Immature natural killer cell (primary cell): ENCODE measurements at places on chromosomes 3 and 15. TPM values are rescaled to one million over a fixed set of nuclear protein-coding genes. Genes with fewer than 3 reads are reported as not detected.

Gene ITIH1
- not detected for polyA plus RNA-seq

- no peak overlapping the region for H3K27ac ChIP-seq
- H3K36me3 ChIP-seq: no peaks in the 10 kb centered on the region
- H3K27me3 ChIP-seq: no peaks in the 10 kb centered on the region
- no peak overlapping the region for H3K4me3 ChIP-seq
These were observed 21.3 kb upstream of the CAV3 start for GRCh38 chr3:8712045-8712907.

- no peak overlapping the region for H3K4me3 ChIP-seq
- DNase-seq: peak; percentile 8
- H3K36me3 ChIP-seq: peaks cover 7% of the 10 kb centered on the region
- no peaks in the 10 kb centered on the region for H3K27me3 ChIP-seq
- H3K27ac ChIP-seq: no peak overlapping the region
These were observed 45.7 kb downstream of the ADAMTS17 start for GRCh38 chr15:100295939-100296565.

- DNase-seq: no peak
- H3K4me1 ChIP-seq: no peaks in the 10 kb centered on the region
- H3K27me3 ChIP-seq: no peaks in the 10 kb centered on the region
- no peak overlapping the region for H3K27ac ChIP-seq
- H3K4me3 ChIP-seq: no peak overlapping the region
These were observed 145.0 kb upstream of the TMCO5A start for GRCh38 chr15:37789397-37789786.

- no peak for DNase-seq
- no peaks in the 10 kb centered on the region for H3K27me3 ChIP-seq
- H3K4me1 ChIP-seq: peaks cover 18% of the 10 kb centered on the region
- peaks cover 59% of the 10 kb centered on the region for H3K36me3 ChIP-seq
- no peak overlapping the region for H3K4me3 ChIP-seq
These were observed 6.1 kb downstream of the ZKSCAN7 start for GRCh38 chr3:44561076-44561475.

Gene STRIT1
- polyA plus RNA-seq: not detected

DNA sequence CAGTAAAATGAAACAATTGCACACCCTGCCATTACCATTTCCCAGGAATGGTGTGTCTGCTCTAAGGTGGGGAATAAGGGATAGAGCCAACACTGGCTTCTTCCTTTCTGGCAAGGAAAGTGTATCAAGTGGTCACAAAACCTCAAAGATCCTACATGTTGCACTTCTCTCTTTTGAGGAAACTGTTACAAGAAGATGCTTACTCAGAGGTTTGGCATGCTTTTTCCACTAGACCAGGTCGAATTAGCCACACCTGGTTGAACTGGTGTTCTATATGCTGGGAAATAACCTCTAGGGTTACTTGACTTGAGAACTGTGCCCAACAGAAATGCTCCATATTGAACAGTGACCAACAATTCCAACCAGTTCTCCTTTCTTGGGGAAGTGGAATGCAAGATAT is 102.9 kb downstream of the LRRN1 start:
- DNase-seq: no peak
- H3K27me3 ChIP-seq: no peaks in the 10 kb centered on the region
- no peaks in the 10 kb centered on the region for H3K4me1 ChIP-seq
- H3K27ac ChIP-seq: no peak overlapping the region
- H3K4me3 ChIP-seq: no peak overlapping the region

DNA sequence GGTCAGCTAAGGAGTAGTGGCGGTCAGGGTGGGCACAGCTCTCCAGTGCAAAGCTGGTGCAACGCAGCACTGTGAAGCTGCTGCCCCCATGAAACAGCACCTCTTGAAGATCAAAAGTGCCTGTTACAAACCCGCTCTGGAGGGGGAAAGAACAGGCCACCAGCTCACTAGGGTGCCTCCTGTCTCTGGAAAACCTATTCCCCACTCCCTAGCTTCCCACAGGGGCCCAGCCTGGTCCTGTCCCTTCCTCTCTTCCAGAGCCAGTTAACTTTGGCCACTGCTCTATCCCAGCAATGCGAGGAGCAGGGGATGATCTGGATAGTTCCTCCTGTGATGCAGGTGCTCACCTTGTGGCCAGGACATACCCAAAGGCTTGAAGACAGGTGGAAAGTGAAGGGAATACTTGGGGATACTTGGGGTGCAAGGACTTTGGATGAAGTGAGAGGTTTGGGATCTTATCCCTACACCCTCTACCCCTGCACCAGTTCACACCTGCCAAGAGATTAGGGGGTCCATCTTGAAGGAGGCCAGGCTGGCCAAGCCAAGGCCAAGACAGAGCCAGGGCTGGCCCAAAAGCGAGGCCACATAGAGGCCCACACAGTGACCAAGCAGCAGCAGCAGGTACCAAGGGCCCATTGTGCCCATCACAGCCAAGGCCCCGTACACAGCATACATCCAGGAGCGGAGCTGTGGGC is 4.2 kb downstream of the HHATL start:
- no peaks in the 10 kb centered on the region for H3K36me3 ChIP-seq
- DNase-seq: no peak
- H3K27ac ChIP-seq: no peak overlapping the region
- peaks cover 5% of the 10 kb centered on the region for H3K4me1 ChIP-seq
- peaks cover 4% of the 10 kb centered on the region for H3K27me3 ChIP-seq

GRCh38 chr3:66703501-66703900 is 202.7 kb upstream of the LRIG1 start:
- no peak for DNase-seq
- no peak overlapping the region for H3K27ac ChIP-seq

- H3K27ac ChIP-seq: peak overlapping the region; percentile 80
- no peak for DNase-seq
- no peaks in the 10 kb centered on the region for H3K27me3 ChIP-seq
- no peaks in the 10 kb centered on the region for H3K36me3 ChIP-seq
- peaks cover 34% of the 10 kb centered on the region for H3K4me1 ChIP-seq
- H3K4me3 ChIP-seq: peak overlapping the region; percentile 88
These were observed 423 bp downstream of the TKT start for GRCh38 chr3:53255423-53255774.

Gene MCF2L2
- polyA plus RNA-seq: not detected

- no peak overlapping the region for H3K4me3 ChIP-seq
- peaks cover 1% of the 10 kb centered on the region for H3K27me3 ChIP-seq
- DNase-seq: no peak
- H3K27ac ChIP-seq: no peak overlapping the region
- no peaks in the 10 kb centered on the region for H3K4me1 ChIP-seq
These were observed 184.2 kb upstream of the STAC start for GRCh38 chr3:36196058-36196457.

GRCh38 chr3:109161487-109162123 is 25.1 kb downstream of the C3orf85 start:
- H3K36me3 ChIP-seq: no peaks in the 10 kb centered on the region
- H3K27ac ChIP-seq: no peak overlapping the region
- H3K4me3 ChIP-seq: no peak overlapping the region
- no peak for DNase-seq

- H3K4me1 ChIP-seq: no peaks in the 10 kb centered on the region
- no peak overlapping the region for H3K27ac ChIP-seq
- no peaks in the 10 kb centered on the region for H3K36me3 ChIP-seq
- H3K4me3 ChIP-seq: no peak overlapping the region
These were observed 129.6 kb downstream of the ADAMTS17 start for GRCh38 chr15:100211855-100212850.

GRCh38 chr3:127152684-127153505 is 40.0 kb upstream of the PRR23E start:
- no peak overlapping the region for H3K27ac ChIP-seq
- no peaks in the 10 kb centered on the region for H3K36me3 ChIP-seq
- no peak overlapping the region for H3K4me3 ChIP-seq
- DNase-seq: no peak
- peaks cover 2% of the 10 kb centered on the region for H3K27me3 ChIP-seq

DNA sequence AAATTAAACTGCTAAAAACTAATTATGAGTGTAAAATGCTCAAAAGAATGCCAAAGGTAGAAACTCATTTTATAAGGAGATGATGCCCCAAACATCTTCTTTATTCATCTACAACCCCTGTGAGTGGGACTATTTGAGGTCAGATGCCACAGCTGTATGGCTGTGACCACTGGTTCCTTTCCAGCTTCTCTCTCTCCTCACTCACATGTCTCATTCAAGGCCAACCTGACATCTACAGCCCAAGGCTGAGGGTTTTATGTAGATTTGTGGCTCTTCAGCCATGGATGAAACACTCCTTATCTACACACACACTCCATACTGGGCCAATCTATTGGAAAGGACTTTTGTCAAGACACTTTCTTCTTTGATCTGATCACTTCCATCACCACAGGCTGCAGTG is 231.3 kb downstream of the KCNMB2 start:
- H3K4me3 ChIP-seq: no peak overlapping the region
- no peaks in the 10 kb centered on the region for H3K36me3 ChIP-seq
- H3K27ac ChIP-seq: no peak overlapping the region
- no peak for DNase-seq

GRCh38 chr3:150097588-150097890 is 126.8 kb upstream of the PFN2 start:
- H3K27ac ChIP-seq: no peak overlapping the region
- DNase-seq: no peak

DNA sequence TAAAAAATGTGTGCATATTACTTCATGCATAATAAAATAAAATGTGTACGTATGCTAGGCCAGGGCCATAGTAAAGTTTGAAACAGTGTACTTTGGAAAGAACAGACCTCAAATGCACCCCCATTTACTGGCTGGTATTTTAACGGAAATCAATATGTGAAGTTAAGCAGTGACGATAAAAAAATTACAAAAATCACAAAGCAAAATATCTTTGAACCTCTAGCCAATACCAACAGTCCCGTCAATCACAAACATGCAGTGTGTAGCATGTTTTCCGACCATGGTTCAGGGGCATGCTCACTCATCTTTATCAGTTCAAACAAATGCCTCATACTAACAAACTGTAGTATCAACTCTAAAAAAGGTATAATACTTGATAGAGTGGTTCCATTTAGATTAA is 121.1 kb downstream of the TJP1 start:
- no peaks in the 10 kb centered on the region for H3K27me3 ChIP-seq
- no peak overlapping the region for H3K4me3 ChIP-seq
- H3K27ac ChIP-seq: no peak overlapping the region
- H3K4me1 ChIP-seq: no peaks in the 10 kb centered on the region

Gene UQCRC1
- 231 TPM for polyA plus RNA-seq

GRCh38 chr3:186458306-186459107 is 85.7 kb downstream of the CRYGS start:
- H3K27me3 ChIP-seq: peaks cover 5% of the 10 kb centered on the region
- DNase-seq: no peak
- no peak overlapping the region for H3K27ac ChIP-seq

DNA sequence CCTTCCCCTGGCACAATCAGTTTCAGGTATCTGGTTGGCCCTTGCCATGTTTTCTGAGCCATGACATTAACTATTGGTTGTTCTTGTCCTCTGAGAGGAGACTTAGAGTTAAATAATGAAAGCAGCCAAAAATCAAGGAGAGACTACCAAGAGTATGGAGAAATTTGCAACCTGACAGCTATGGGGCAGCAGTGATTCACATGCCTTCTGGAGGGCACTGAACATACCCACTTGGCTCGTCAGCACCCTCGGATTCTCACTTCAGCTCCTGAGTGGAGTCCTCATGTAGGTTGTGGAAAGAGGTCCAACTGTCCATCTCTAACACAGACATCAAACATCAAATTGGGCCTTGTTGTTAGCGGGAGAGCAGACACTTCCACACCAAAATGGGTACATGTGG is 265.6 kb downstream of the EBLN2 start:
- peaks cover 3% of the 10 kb centered on the region for H3K27me3 ChIP-seq
- DNase-seq: no peak
- no peak overlapping the region for H3K27ac ChIP-seq
- no peak overlapping the region for H3K4me3 ChIP-seq

Gene CCR8
- polyA plus RNA-seq: not detected

- H3K4me3 ChIP-seq: no peak overlapping the region
- no peak for DNase-seq
- H3K27me3 ChIP-seq: peaks cover 12% of the 10 kb centered on the region
- H3K36me3 ChIP-seq: no peaks in the 10 kb centered on the region
These were observed 14.4 kb upstream of the CSPG4 start for GRCh38 chr15:75727031-75727531.

Gene KCNAB1
- 0.31 TPM for polyA plus RNA-seq

Gene SH3GL3
- not detected for polyA plus RNA-seq

GRCh38 chr3:58041826-58042324 is 33.7 kb downstream of the FLNB start:
- peak overlapping the region; percentile 22 for H3K4me3 ChIP-seq
- peaks cover 2% of the 10 kb centered on the region for H3K27me3 ChIP-seq
- peak; percentile 31 for DNase-seq
- peaks cover 25% of the 10 kb centered on the region for H3K4me1 ChIP-seq

- H3K4me3 ChIP-seq: no peak overlapping the region
- H3K36me3 ChIP-seq: no peaks in the 10 kb centered on the region
- H3K27ac ChIP-seq: no peak overlapping the region
- DNase-seq: no peak
- no peaks in the 10 kb centered on the region for H3K4me1 ChIP-seq
These were observed 11.8 kb upstream of the FAM174B start for GRCh38 chr15:92667287-92667904.

Gene FAM174B
- polyA plus RNA-seq: not detected

DNA sequence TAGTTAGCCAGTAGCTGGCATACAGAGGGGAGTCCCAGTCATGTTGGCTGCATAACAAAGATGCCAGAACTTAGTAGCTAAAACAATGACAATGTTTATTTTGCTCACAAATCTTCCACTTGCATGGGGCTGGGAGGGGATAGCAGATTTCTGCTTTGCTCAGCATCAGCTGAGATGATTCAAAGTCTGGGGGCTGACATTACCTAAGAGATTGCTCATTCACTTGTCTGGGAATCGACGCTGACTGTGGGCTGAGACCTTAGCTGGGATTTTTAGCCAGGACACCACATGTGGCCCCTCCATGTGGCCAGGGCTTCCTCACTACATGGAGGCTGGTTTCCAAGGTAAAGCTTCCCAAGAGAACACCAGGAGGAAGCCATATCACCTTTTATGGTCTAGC is 12.7 kb upstream of the CFAP100 start:
- DNase-seq: no peak
- no peaks in the 10 kb centered on the region for H3K4me1 ChIP-seq

Gene TNFSF10
- polyA plus RNA-seq: 49.7 TPM

- H3K4me3 ChIP-seq: no peak overlapping the region
- H3K36me3 ChIP-seq: no peaks in the 10 kb centered on the region
- no peaks in the 10 kb centered on the region for H3K4me1 ChIP-seq
- H3K27ac ChIP-seq: no peak overlapping the region
- peaks cover 9% of the 10 kb centered on the region for H3K27me3 ChIP-seq
- DNase-seq: no peak
These were observed 120.5 kb downstream of the POLR2M start for GRCh38 chr15:57827021-57827420.

Gene ASB14
- polyA plus RNA-seq: not detected

Gene SAMMSON
- polyA plus RNA-seq: not detected

DNA sequence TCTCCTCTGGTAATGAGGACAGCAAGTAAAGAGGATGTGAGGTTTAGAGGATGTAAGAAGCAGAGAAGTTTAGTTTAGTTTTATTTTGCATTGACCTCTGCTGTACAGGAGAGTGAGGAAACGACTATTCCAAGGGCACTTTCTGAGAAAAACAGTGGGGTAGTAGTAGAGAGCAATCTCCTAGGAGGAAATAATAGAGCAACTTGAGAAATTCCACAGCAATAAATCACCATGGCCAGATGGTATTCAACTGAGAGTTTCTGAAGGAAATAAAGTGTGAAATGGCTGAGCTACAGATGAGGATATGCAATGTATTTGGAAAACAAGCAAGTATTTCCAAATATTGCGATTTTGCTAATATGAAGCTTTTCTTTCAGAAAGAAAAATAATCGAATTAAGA is 118.9 kb downstream of the DPH6 start:
- DNase-seq: no peak
- no peaks in the 10 kb centered on the region for H3K27me3 ChIP-seq
- no peaks in the 10 kb centered on the region for H3K4me1 ChIP-seq
- H3K27ac ChIP-seq: no peak overlapping the region
- H3K36me3 ChIP-seq: no peaks in the 10 kb centered on the region

Gene TRPM1
- polyA plus RNA-seq: 0.11 TPM

Gene NR1I2
- polyA plus RNA-seq: not detected

Gene KLF15
- polyA plus RNA-seq: not detected
